DMS79 (cell line): ENCODE measurements at places on chromosomes 2 and 18.

- DNase-seq: no peak
Measured at GRCh38 chr2:47181176-47181575, 26.1 kb upstream of the STPG4 start.

GRCh38 chr2:188444106-188444835, 152.6 kb downstream of the GULP1 start:
- no peak for DNase-seq

GRCh38 chr2:108825736-108826135, 39.2 kb downstream of the CCDC138 start:
- DNase-seq: no peak

GRCh38 chr2:113890253-113891235, 655 bp downstream of the ACTR3 start:
- peak; percentile 40 for DNase-seq

GRCh38 chr2:150133623-150134022, 353.8 kb downstream of the RND3 start:
- no peak for DNase-seq

GRCh38 chr2:26786207-26787028, 562 bp downstream of the CENPA start:
- DNase-seq: peak; percentile 2

- DNase-seq: no peak
Measured at GRCh38 chr2:236034974-236035373, 133.2 kb downstream of the GBX2 start.

DNA sequence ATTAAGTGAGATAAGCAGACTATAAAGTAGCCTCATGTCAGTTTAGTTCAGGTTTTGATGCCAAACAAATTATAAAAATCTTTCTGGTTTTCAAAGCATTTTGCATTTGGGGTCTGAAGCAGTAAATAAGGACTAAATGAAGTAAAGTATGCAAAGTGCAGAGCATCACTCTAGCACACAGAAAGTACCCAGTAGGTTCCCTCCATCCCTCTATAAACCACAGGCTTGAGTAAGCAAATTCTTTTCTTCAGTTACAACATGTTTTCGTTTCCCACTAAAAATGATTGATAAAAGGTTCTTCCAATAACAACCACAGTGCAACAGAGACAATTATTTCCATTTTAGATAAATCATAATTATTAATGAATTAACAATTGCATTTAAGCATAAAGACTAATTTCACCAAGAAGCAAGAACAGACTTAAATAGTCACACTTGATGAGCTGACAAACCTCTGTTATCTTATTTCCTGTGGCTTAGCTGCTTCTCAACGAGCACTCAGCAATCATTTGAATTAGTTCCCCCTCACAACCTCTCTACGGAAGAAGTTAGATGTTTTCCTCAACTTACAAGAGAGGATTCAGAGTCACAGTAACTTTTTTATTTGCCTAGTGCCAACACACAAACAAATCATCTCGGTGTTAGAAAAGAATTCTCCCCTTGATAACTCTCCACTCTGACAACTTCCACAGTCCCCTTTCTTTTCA, 249.8 kb downstream of the NBAS start:
- no peak for DNase-seq

- DNase-seq: no peak
Measured at GRCh38 chr2:216696751-216697560, 1.6 kb upstream of the IGFBP5 start.

GRCh38 chr2:135590619-135591260, 59.5 kb downstream of the R3HDM1 start:
- no peak for DNase-seq

- no peak for DNase-seq
Measured at GRCh38 chr2:234254783-234255521, 204.4 kb downstream of the SPP2 start.
